ENCODE measurements at places on chromosomes 5 and 9.

- peak; percentile 94 for DNase-seq
Measured at GRCh38 chr5:1502046-1502736, 21.6 kb downstream of the LPCAT1 start.

DNA sequence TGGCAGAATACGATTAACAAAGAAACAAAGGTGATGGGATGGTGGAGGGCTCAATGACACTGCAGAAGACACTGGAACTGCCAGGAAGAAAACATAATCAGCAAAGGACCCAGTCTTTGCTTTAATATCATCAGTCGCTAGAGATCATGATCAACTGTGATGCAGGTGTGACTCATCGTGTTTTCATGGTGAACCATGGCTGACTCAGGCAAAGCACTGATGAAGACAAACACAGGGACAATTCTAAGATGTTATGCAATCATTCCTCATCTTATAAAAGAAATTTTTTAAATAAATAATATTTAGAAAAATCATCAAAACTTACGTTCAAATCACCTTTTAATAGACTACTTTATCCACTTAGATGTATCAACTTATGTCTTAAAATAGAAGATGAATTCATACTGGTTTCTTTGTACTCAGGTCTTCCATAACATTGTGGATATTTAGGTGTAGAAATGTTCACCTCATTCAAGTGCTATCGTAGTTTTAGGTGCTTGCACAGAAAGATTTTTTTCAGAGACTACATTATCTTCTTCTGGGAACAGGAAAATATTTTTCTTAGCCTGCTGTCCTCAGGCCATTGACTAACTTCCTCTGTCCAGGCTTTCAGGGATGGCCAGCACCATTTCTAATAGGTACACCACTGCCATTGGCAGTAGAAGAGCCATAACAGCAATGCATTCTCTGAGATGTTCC lies 673.4 kb upstream of the MEF2C start:
- DNase-seq = no peak

- DNase-seq = no peak
Measured at GRCh38 chr9:89864731-89865130, 259.9 kb downstream of the GADD45G start.

- no peak for DNase-seq
Measured at GRCh38 chr5:65779643-65780042, 57.6 kb downstream of the NLN start.

DNA sequence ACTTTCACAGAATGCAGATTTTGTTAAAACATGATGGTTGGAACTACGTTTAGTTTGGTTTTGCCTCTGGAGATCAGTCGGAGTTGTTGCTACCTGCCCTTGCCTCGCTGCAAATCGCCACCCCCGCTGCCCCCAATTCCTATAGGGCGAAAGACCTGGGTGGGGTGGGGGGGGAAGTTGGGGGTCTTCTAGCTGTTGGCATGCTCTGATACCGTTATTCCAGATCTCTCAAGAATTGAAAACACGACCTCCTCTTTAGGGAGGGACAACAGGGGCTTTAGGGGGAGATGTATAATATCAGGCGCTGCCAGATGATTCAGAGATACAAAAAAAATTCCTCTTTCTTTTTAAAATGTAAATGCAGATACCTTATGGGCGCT lies 36.4 kb upstream of the NFIB start:
- no peak for DNase-seq

DNA sequence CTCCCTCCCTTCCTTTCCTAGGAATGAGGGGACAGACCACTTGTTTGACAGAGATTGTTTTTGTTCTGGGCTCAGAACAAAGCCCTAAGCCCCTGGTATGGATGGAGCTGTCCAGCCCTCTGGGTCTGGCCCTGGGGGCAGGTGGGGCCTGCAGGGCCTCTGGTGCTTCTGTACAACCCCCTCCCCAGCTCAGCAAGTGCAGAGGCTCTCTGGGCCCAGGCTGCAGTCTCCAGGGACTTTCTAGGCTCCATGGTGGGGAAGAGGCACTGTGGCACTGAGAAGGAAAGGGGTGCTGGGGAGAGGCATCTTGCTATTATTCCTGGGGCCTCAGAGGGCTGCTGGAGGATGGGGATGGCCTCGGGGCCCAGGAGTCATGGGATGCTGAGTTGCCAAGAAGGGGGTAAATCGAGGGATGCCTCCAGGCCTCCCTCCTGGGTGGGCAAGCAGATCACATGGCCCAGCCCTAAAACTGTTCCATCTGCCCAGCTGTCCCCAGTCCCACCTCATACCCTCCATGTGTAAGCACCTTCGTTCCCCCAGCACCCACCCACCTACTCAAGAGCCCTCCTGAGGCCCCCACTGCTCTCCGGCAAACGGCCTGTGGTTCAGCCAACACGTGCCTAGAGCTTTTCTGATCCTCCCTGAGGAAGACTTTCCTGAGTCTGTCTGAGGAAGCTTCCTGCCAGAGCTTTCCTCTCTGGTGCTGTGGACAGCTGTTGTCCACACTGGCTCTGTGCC lies 225.7 kb downstream of the CACNA1B start:
- no peak for DNase-seq

- DNase-seq = no peak
Measured at GRCh38 chr5:147860641-147861025, 17.9 kb upstream of the SCGB3A2 start.

DNA sequence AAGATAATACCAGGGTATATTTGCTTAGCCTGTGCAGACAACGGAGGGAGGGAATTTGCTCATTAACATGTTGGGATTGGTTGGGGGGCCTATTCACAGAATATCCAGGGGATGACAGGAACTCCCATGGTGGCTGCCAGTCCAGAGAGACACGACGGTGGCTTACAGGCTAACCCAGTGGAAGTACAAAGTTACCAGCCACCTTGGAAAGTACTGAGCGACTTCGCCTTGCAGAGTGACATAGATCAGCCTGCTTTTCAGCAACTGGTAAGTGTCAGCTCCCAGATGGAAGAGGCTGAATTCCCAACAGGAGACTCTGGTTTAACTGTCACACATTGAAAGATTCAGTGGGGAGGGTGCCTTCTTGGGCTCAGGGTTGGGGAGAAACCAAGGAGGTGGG lies 7.9 kb downstream of the ISL1 start:
- DNase-seq = no peak

- no peak for DNase-seq
Measured at GRCh38 chr9:83384214-83384613, 154.0 kb downstream of the FRMD3 start.

GRCh38 chr9:86968258-86968920 lies 21.1 kb upstream of the GAS1 start:
- DNase-seq = no peak

GRCh38 chr5:17720071-17720470 lies 85.8 kb downstream of the TAF11L14 start:
- DNase-seq = no peak

DNA sequence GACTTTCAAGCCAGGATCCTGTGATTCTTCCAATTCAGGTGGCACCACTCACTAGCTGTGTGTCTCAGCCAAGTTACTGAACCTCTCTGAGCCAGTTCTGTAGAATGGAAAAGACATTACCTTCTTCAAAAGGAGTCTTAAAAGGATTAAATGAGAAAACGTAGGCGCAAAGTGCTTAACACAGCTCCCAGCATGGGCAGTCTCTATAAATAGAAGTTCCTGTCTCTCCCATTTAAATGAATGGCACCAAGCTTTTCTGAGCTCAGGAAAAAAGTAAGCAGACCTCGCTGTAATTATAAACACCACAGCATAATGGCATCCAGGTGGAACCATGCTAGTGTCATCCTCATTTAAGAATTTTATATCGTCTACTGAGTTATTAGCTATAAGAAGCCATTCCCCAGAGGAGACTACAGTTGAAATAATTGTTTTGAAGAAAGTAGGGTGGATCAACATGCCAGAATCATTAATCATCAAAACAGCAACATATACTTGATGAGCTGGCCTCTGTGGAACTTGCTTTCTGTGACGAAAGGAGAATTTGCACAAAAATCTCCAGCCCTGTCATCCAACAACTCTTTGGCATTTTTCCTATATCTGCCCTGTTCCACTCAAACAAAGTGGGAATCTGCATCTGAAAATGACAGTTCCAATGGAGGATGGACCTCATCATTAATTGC lies 188.9 kb downstream of the SPOCK1 start:
- no peak for DNase-seq

DNA sequence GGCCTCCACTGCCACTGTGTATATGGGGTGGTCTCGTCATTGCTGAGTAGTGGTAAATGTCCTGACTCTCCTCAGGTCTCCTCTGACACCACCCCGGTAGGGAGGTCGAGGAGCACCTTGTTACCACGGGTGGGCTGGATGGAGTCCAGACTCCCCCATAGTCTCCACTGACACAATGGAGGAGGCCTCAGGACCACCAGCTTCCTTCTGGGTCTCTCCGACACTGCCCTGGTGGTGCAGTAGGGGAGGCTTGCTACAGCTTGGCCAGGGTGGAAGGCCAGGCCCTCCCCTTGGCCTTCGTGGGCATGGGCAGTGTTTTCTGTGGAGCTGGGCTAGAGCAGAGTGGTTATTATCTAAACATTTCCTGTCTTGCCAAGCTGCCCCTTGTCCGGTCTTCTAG lies 15.4 kb upstream of the SH3PXD2B start:
- no peak for DNase-seq

- DNase-seq = no peak
Measured at GRCh38 chr5:132315529-132316067, 21.4 kb downstream of the SLC22A4 start.

DNA sequence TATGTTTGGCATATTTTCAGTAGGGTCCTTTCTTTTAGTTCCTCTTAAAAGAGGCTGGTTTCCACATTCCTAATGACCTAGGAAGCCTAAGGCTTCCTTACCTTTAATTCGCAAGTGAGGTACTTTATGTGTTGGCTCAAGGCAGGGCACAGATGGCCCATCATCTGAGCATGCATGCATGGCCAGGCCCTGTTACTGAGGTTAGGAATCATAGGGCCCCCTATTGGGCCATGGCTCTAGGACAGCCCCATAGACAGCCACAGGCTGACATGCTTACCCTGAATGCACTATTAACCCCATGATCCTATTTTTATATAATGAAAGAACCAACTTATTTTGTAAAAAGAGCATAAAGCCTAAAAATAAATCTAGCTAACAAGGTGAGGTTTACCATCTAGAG lies 271.4 kb downstream of the ELAVL2 start:
- DNase-seq = no peak

GRCh38 chr5:72166070-72166979 lies 59.0 kb downstream of the MAP1B start:
- DNase-seq = no peak

GRCh38 chr5:132363431-132364112 lies 5.9 kb upstream of the SLC22A5 start:
- peak; percentile 12 for DNase-seq

GRCh38 chr9:89006267-89006666 lies 15.0 kb downstream of the S1PR3 start:
- DNase-seq = no peak

Measured in inflammatory macrophage (primary cell).